Retina (tissue), 1 donor: ENCODE measurements at places on chromosomes 11 and 22.

- DNase-seq: peak; percentile 77
These were observed 109.2 kb downstream of the CSNK2A3 start for GRCh38 chr11:11243590-11244469.

GRCh38 chr11:120054753-120055045 lies 83.2 kb downstream of the TRIM29 start:
- DNase-seq: no peak

- DNase-seq: no peak
These were observed 1.3 kb downstream of the SELENOM start for GRCh38 chr22:31106001-31106571.

GRCh38 chr11:996681-997080 lies 39.8 kb downstream of the MUC6 start:
- no peak for DNase-seq

GRCh38 chr11:32213223-32213622 lies 122.3 kb downstream of the RCN1 start:
- no peak for DNase-seq

DNA sequence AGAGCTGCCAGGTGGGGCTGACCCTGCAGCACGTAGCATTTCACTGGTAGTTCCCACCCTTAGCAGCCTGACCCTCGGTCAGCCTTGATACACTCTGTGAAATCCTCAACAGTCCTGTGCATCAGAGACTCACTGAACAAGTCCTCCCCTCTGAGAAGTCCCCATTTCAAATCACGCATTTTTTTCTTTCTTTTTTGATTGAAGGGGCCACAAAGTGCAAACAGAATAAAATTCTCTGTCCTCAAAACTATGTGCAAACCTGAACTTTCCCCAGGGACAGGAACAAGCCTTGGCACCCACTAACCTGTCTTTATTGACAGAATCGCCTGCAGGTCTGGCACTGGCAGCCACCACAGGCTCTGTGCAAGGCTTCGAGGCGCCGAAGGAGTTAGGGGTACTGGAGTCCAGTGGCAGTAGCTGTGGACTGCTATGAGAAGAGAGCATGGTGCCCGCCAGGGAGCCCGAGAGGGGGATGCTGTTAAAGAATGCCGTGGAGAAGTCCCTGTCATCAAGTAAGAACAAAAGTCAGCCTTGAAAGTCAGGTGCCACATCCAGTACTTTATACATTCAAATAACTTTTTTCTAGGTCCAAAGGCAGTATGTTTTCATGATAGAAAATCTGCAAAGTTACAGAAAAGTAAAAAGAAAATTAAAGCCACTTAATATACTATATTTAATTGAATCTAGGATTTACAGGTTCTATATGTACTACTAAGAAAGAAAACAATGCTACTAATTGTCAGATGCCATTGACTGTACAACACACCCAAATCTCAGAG lies 53.8 kb downstream of the HIRA start:
- no peak for DNase-seq

GRCh38 chr11:21614961-21615360 lies 577.9 kb upstream of the ANO5 start:
- DNase-seq: no peak

DNA sequence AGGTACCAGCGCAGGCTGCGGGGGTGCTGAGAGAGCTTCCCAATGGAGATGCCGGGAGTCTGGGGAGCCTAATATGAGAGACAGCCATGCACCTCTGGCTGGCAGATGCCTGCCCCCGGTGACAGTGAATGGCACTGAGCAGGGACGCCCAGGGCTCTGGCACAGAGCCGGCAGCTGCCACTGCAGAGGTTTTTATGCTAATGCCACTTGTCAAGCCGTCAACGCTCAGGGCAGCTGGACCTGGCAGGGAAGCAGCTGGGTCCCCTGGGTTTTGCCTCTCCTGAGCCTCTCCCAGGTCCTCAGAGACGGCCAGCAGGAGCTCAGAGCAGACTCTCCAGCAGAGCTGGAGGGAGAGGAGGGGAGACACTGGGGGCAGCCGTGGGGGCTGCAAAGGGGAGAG lies 573.6 kb downstream of the BUD13 start:
- peak; percentile 56 for DNase-seq

DNA sequence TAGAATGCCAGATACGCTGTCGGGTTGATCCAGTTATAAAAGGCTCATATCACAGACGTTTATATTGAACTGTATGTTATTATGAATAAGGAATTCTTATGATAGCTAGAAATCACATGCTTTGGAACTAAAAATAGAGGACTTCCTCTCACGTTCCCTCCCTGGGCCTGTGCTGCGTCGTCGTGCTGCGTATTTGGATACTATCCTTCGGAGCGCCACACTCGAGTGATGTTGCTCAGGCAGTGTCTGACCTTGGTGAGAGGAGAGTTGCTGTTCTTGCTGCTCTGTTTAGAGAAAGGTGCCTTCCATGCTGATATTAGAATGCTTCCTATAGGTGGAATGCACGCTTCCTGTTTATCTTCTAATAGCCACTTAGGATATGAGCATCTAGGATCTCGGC lies 20.2 kb upstream of the ST14 start:
- DNase-seq: no peak

- peak; percentile 56 for DNase-seq
These were observed 561 bp downstream of the FXYD2 start for GRCh38 chr11:117823946-117824420.

GRCh38 chr22:22748297-22748743 lies 103.9 kb downstream of the GGTLC2 start:
- DNase-seq: peak; percentile 62

GRCh38 chr11:43933608-43934551 lies 8.6 kb upstream of the C11orf96 start:
- DNase-seq: peak; percentile 74

- peak; percentile 16 for DNase-seq
These were observed 4.0 kb downstream of the SLCO2B1 start for GRCh38 chr11:75154646-75155569.

DNA sequence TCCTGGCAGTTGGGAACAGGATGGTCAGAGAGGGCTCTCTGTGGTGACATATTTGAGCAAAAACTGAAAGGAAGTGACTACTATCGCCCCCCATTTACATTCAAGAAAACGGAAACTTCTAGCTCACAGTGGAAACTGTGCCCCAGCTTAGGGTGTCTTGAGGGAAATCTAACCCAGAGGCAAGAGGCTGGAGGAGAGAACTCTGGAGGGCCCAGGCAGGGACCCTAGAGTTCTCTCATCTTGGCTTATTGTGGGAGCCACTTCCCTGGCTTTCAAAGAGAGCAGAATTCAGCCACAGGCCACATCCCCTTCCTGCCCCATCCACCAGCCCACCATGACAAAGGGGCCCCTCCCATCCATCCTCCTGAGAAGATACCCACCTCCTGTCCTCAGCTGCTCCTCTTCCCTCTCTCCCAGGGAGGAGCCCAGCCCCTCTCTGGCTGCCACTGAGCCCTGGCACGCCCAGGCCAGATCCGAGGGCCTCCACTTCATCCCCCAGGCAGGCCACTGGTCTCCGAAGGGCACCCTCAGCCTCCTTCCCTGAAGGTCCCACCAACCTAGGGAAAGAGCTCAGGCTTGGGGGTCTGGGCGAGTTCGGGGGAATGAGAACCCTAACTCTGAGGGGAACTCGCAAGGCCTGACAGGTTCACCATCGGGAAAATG lies 1.6 kb upstream of the TMPRSS13 start:
- no peak for DNase-seq

- DNase-seq: no peak
These were observed 901.0 kb downstream of the BRD1 start for GRCh38 chr22:48926643-48927042.

DNA sequence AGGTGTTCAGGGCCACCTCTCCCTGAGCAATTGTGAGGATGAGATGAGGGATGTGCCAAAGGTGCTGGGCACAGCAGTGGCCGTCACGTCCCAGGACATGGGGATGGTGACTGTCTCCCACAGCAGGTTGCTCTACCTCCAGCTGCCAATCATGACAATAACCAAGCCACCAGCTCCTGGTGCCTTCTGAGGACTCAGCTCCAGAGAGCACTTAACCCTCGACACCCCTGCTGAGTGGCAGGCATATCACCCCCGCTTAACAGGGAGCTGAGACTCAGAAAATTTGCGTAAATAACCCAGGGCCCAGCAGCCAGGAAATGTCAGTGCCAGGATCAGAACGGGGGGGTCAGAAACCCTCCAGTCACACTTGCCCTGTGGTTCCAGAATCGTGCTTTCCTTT lies 8.4 kb upstream of the PNPLA5 start:
- DNase-seq: no peak

GRCh38 chr11:44029977-44030911 lies 17.5 kb upstream of the ACCSL start:
- DNase-seq: peak; percentile 60

GRCh38 chr11:19511413-19512183 lies 201.0 kb upstream of the NAV2 start:
- peak; percentile 42 for DNase-seq

- no peak for DNase-seq
These were observed 1511.1 kb downstream of the BRD1 start for GRCh38 chr22:48316257-48317250.

DNA sequence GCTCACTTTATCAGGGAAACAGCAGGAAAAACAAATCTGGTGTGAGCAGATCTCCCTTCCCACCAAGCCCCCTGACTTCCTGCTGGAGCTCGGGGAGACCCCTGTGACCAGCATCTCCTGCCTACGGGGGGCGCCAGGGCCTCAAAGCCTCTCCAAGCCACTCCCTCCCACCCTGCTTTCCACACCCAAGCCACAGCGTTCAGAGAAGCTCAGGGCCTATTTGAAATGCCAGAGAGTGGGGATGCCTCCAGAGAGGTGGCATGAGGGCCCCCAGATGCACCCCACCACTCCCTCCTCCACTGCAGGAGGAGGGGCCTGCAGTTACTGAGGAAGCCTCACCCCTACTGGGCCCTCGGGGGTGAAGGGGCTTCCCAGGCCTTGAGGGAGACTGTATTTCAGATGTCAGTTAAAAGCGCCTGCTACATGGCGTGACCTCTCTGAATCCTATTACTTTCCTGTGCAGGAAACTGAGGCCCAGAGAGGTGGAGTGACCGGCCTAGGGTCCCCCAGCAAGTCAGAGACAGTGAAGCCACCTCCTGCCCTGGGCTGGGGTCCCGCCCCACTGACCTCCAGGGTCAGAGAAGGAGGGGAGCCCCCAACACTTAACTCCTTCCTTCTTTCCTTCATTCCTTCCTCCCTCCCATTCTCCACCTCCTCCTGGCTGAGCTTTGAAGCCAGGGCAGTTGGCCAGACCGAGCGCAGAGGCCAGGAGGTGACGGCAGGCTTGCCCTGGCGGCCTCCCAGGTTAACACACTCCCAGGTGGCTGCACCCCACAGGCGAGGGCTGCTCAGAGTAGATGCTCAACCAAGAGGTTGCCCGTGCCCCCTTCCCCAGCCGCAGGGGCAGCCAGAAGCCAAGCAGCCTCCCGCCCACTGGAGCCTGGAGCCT lies 6.0 kb upstream of the CDKN1C start:
- DNase-seq: no peak

- no peak for DNase-seq
These were observed 13.3 kb upstream of the SH3BP1 start for GRCh38 chr22:37626144-37626543.
